ENCODE measurements at places on chromosomes 7 and 10.
A peak's percentile ranks its signal among the peaks of the same experiment; 100 is the strongest.

- DNase-seq, result no peak
Observed at GRCh38 chr10:26326851-26327250, 110.3 kb downstream of the GAD2 start.

- no peak for DNase-seq
Observed at GRCh38 chr7:106462914-106463482, 178.2 kb upstream of the NAMPT start.

GRCh38 chr10:43265799-43266721 is 805 bp downstream of the RASGEF1A start:
- peak; percentile 62 for DNase-seq

- DNase-seq, result no peak
Observed at GRCh38 chr10:29873941-29874484, 185.4 kb downstream of the JCAD start.

GRCh38 chr10:79012567-79012966 is 56.2 kb upstream of the ZMIZ1 start:
- no peak for DNase-seq

GRCh38 chr10:109166935-109167334 is 756.4 kb downstream of the XPNPEP1 start:
- no peak for DNase-seq

DNA sequence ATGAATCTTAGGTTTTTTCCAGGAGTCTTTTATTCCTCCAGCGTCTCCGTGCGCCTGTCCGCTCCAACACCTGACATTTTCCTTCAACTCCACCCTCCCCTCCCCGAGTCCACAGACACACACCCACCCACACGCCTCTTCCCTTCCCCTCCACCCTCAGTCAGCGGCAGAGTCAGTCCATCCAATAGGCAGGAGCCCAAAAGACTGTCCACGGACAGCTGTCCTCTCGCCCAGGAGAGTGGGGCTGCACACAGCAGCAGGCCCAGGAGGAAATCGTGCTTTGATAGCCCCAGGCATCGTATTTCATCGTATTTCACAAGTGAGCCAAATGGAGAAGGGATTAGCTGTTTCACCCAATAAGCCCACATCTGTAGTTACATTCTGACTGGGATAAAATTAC is 285.1 kb downstream of the ZEB1 start:
- peak; percentile 11 for DNase-seq

DNA sequence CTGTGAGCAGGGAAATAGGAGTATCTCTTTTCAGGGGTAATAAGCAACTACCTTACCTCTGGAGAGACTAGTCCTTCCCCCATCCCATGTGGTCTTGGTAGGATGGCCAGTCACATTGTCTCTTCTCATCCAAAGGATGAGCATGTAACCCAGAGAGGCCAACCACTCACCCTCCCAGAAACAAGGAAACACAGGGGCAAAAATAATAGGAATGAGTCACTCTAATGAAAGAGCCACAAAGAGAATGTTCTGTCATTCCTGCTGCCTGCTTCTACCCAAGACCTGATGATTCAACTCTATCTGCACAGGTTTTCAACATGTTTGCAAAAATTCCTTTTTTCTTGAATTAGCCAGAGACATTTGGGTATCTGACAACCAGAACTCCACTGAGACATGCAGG is 99.3 kb upstream of the NFE2L3 start:
- DNase-seq, result peak; percentile 70

GRCh38 chr7:22563621-22564241 is 63.7 kb upstream of the STEAP1B start:
- peak; percentile 46 for DNase-seq

GRCh38 chr7:131299074-131299473 is 28.6 kb upstream of the MKLN1 start:
- DNase-seq, result no peak

GRCh38 chr7:7869036-7869435 is 99.6 kb upstream of the GLCCI1 start:
- DNase-seq, result no peak

DNA sequence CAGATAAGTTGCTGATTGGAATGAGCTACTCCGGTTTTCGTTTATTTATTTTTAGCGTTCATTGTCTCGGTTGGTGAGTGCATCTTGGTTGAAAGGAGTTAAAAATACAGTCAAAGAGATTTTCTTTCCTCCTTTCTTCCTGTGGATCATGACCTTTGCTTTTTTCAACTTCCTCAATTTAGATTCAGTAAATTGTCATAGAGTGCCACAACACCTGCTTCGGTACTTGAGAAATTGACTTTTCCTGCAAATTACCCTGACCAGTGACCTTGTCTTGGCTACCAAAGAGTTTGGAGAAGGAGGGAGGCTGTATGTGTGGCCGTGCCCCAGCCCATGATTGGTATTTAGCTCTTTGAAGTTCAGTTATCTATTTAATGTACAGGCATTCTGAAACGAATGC is 128.7 kb downstream of the FAM204A start:
- peak; percentile 74 for DNase-seq

- no peak for DNase-seq
Observed at GRCh38 chr7:147670759-147671158, 919.8 kb upstream of the C7orf33 start.

DNA sequence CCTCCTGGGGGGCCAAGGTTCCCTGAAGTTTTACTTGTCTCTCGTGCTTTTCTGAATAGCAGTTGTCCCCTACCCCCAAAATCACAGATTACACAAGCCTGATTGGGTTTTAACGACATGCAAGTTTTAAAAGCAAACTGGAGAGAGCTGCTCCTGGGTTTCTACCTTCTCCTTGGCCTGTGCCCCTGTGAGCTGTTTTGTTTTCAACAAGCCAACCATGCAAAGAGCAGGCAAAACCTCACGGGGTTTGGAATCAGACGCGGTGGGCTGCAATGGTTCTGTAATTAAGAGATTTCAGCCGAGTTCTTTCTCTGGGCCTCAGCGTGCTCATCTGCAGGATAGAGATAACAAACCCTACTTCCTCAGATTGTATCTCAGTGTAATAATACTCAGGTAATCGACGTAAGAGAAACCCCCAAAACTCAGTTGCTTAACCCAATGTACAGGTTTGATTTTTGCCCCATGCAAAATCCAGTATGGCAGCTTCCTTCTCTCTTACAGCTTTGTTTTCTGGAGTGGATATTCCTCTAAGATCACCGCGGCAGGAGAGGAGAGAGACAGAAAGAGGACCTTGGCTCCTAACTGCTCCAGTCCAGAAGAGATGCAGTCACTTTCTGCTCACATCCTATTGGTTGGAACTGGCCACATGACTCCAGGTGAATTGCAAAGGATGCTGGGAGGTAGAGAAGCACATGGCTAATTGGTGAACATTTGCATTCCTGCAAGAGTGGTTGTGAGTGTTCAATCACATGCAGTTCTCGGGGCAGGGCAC is 42.0 kb downstream of the MYL10 start:
- DNase-seq, result no peak

- DNase-seq, result no peak
Observed at GRCh38 chr10:67327626-67328535, 368.1 kb downstream of the CTNNA3 start.

GRCh38 chr10:1612908-1613307 is 124.4 kb downstream of the ADARB2 start:
- no peak for DNase-seq

- DNase-seq, result peak; percentile 55
Observed at GRCh38 chr10:119786117-119786769, 60.4 kb downstream of the INPP5F start.

- peak; percentile 31 for DNase-seq
Observed at GRCh38 chr10:69734797-69735468, 66.8 kb upstream of the COL13A1 start.

All from SW480 (cell line).